ENCODE measurements at places on chromosomes 2 and 18.
A peak's percentile ranks its signal among the peaks of the same experiment; 100 is the strongest.

GRCh38 chr2:205850132-205850531, 167.8 kb downstream of the NRP2 start:
- no peak overlapping the region for H3K4me3 ChIP-seq
- DNase-seq: no peak
- no peaks in the 10 kb centered on the region for H3K36me3 ChIP-seq
- no peak overlapping the region for H3K27ac ChIP-seq
- H3K4me1 ChIP-seq: peaks cover 10% of the 10 kb centered on the region

DNA sequence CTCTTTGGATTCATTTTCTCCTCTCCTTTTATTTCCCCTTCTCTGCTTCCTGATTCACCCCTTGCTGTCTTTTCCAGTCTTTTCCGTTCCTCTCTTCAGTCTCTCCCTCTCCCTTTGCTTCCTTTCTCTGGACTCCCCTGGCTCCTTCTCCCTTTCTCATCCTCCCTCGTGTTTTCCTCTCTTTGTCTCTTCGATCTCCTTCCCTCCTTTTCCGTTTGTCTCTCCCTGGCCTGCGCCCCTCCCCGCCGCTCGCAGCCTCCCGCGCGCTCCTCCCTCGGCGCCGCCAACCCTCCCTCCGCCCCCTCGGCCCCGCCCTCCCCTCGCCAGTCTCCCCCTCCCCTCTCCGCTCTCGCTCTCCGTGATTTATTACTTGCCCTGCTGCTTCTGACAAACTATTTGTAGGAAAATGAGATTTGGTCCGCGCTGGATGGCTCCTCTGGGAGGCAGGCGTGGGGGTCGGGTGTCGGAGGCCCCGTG, 46.0 kb upstream of the PAX8 start:
- H3K4me1 ChIP-seq: peaks cover 32% of the 10 kb centered on the region
- H3K4me3 ChIP-seq: peak overlapping the region; percentile 52

DNA sequence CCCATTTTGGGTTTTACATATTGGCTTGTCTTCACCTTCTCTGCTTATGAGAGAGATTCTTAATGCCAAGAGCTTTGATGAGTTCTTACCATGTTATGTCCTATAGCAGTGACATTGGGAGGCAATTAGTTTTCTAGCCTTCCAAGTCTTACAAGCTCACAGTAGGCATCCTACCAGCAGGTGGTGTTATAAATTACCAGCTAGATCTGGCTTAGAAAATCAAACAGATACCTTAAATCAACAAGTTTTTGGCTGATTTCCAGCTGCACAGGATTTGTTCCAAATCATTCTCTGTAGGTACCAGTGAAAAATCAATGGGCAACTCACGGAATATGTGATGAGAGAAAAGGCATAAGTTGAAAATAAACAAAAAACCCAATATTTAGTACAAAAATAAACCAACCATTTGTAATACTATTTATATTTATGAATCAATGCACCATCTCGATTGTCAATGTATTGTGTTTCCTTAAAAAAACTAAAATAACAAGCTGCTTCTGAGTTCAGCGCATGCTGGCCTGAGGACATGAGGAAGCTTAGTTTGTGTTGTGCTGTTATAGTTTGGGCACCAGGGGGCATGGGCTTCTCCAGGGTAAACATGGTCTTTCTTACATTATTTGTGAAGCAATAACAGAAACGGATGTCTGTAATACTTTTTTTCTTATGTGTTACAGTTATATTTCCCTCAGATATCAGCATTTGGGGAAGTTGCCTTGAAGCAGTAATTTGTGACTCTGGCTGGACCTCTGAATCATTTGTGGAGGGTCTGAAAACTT, 34.1 kb upstream of the NXPH2 start:
- no peak for DNase-seq
- no peaks in the 10 kb centered on the region for H3K4me1 ChIP-seq
- H3K27ac ChIP-seq: no peak overlapping the region
- peaks cover 3% of the 10 kb centered on the region for H3K27me3 ChIP-seq

- H3K27me3 ChIP-seq: no peaks in the 10 kb centered on the region
- H3K27ac ChIP-seq: no peak overlapping the region
- no peaks in the 10 kb centered on the region for H3K4me1 ChIP-seq
- DNase-seq: no peak
- no peak overlapping the region for H3K4me3 ChIP-seq
Observed at GRCh38 chr2:203870941-203871340, 3.4 kb downstream of the CTLA4 start.

DNA sequence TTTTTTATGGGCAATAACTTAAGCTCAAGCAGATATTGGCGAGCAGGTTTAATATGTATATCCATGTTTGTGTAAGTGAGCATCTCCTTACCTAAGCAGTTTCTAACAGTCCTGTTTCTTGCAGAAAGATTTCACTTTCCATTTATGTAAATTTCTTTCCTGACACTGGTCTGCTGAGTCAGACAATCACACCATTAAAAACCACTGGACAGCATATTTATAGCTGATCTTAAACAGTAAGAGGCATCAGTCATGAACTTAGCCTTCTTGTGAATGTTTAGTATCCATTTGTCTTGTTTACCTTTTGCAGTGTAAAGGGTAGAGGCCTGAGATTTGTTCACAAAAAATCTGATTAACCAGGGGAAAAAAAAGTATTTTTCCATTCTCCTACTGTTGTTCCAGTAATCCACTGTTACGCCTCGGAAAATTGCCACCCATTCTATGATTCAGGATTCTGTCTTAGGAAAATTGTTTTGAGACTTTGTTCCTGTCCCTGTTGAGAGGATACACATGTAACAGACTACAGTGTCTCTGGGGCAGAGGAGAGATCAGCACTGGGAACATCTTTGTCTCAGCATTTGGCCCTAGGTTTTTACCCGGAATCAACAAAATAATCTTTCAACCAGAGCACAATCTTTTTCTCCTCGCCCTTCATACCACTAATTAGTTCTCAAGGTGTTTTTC, 521.0 kb upstream of the NRP2 start:
- no peak overlapping the region for H3K27ac ChIP-seq
- H3K27me3 ChIP-seq: no peaks in the 10 kb centered on the region
- no peak overlapping the region for H3K4me3 ChIP-seq
- H3K36me3 ChIP-seq: no peaks in the 10 kb centered on the region
- no peaks in the 10 kb centered on the region for H3K4me1 ChIP-seq

GRCh38 chr2:115483666-115484065, 1041.2 kb downstream of the DPP10 start:
- DNase-seq: no peak
- no peaks in the 10 kb centered on the region for H3K4me1 ChIP-seq
- H3K27me3 ChIP-seq: no peaks in the 10 kb centered on the region
- no peak overlapping the region for H3K27ac ChIP-seq
- H3K36me3 ChIP-seq: no peaks in the 10 kb centered on the region

GRCh38 chr2:23483791-23484190, 98.8 kb downstream of the KLHL29 start:
- no peaks in the 10 kb centered on the region for H3K27me3 ChIP-seq
- no peak overlapping the region for H3K27ac ChIP-seq

- no peak overlapping the region for H3K4me3 ChIP-seq
- H3K4me1 ChIP-seq: no peaks in the 10 kb centered on the region
- H3K27me3 ChIP-seq: peaks cover 7% of the 10 kb centered on the region
- H3K36me3 ChIP-seq: no peaks in the 10 kb centered on the region
- H3K27ac ChIP-seq: no peak overlapping the region
Observed at GRCh38 chr2:239805043-239805329, 220.2 kb downstream of the NDUFA10 start.

DNA sequence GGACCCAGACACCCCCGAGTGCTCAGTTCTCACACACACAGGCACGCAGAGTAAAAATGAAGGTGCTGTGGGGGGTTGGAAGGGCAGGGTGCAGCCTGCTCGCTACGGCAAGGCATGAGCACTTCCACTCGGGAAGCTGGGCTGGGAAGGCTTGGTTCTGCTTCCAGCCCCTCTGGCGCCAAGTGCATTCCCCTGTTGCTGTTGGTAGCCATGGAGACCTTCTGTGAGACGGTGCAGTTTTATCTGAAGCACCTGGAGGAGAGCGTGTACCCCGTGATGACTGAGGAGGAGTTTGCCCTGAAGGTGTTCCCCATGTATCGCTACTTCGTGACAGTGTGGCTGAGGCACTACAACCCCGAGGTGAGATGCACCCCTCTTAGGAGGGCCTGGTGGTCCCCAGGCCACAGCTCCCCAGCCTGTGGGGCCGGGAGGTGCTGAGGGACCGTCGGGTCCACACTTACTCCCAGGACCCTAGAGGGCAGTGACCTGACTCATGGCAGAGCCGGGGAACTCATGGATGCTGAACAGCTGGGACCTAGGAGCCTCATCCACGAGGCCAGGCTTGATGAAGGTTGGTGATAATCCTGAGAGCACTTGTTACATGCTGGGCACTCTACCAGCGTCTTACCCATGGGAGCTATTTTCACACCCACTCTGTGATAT, 15.5 kb downstream of the MROH2A start:
- no peak overlapping the region for H3K4me3 ChIP-seq
- no peaks in the 10 kb centered on the region for H3K4me1 ChIP-seq
- no peaks in the 10 kb centered on the region for H3K27me3 ChIP-seq
- DNase-seq: no peak

DNA sequence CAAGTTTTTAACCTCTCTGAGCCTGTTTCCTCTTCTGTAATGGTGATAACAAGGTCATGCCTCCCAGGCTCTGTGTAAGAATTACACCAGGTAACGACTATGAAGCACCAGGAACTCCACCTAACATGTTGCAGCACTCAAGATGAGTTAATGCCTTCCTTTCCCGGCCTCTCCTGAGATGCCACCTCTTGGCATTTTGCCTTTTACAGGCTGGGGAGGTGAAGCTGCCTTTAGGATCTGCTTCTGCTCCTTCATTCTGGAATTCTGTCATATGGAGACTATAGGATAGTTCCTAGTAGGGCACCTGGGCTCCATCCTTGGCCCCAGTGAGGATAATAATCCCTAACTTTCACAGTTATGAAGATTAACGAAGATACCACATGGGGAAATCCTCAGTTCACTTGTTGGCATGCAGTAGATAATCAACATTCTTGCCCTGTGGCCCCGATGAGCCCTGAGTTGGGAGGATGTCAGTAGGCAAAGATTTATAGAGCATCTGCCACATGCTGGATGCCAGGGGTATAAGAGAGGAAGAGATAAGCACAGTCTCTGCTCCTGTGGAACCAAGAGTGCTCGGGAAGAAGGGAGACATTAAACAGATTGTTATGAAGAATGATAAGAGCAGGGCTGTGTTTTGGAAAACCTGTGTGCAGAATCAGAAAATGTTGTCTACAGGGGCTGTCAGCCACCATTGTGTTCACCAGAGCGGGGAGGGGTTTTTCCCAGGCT, 43.9 kb upstream of the KCNF1 start:
- no peaks in the 10 kb centered on the region for H3K36me3 ChIP-seq
- H3K4me3 ChIP-seq: no peak overlapping the region
- H3K27me3 ChIP-seq: peaks cover 18% of the 10 kb centered on the region
- DNase-seq: no peak
- H3K27ac ChIP-seq: no peak overlapping the region

- H3K36me3 ChIP-seq: no peaks in the 10 kb centered on the region
- no peaks in the 10 kb centered on the region for H3K27me3 ChIP-seq
- H3K27ac ChIP-seq: no peak overlapping the region
- H3K4me1 ChIP-seq: no peaks in the 10 kb centered on the region
Observed at GRCh38 chr2:158174956-158175355, 73.3 kb downstream of the UPP2 start.

- H3K4me1 ChIP-seq: peaks cover 19% of the 10 kb centered on the region
- peak overlapping the region; percentile 76 for H3K27ac ChIP-seq
- peak overlapping the region; percentile 78 for H3K4me3 ChIP-seq
- DNase-seq: peak; percentile 79
Observed at GRCh38 chr2:9002637-9003365, 683 bp downstream of the MBOAT2 start.

- H3K4me3 ChIP-seq: peak overlapping the region; percentile 83
- peak overlapping the region; percentile 99 for H3K27ac ChIP-seq
- DNase-seq: no peak
- peaks cover 3% of the 10 kb centered on the region for H3K36me3 ChIP-seq
- H3K27me3 ChIP-seq: no peaks in the 10 kb centered on the region
Observed at GRCh38 chr2:232549655-232550353, 553 bp downstream of the TIGD1 start.

DNA sequence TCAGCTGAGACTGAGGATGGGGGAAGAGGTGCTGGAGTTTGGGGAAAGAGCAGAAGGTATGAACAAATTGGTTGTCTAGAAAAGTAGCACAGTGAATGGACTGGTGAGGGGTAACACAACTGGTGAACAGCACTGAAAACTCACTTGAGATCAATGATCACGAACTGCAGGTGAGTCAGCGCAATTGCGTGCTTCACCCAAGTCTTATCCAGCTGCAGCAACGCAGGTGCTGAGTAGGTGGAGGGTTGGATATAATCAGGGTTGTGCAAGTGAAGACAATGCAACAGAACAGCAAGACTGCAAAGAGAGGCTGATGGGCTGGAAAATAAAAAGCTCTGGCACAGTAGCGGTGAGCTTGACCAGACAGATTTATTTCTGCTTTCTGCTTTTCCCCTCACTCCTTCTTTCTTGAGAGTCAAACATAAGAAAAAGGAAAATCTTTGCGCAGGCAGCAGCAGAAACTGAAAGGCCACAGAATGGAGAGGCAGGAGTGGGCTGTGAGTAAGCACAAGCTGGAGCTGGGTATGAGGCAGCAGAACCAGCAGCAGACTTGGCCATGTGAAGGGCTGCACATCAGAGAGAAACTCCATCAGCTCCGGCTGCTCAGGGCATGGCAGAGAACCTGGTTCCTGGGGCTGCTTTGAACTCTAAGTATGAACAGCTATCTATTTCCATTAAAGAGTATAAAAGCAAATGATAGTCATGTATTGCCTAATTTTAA, 99.4 kb upstream of the ARL5A start:
- H3K36me3 ChIP-seq: no peaks in the 10 kb centered on the region
- peaks cover 32% of the 10 kb centered on the region for H3K4me1 ChIP-seq
- H3K4me3 ChIP-seq: no peak overlapping the region
- no peak for DNase-seq
- no peaks in the 10 kb centered on the region for H3K27me3 ChIP-seq

GRCh38 chr18:65093346-65093745, 657.5 kb upstream of the CDH7 start:
- H3K36me3 ChIP-seq: no peaks in the 10 kb centered on the region
- no peak overlapping the region for H3K27ac ChIP-seq
- DNase-seq: no peak
- no peak overlapping the region for H3K4me3 ChIP-seq

DNA sequence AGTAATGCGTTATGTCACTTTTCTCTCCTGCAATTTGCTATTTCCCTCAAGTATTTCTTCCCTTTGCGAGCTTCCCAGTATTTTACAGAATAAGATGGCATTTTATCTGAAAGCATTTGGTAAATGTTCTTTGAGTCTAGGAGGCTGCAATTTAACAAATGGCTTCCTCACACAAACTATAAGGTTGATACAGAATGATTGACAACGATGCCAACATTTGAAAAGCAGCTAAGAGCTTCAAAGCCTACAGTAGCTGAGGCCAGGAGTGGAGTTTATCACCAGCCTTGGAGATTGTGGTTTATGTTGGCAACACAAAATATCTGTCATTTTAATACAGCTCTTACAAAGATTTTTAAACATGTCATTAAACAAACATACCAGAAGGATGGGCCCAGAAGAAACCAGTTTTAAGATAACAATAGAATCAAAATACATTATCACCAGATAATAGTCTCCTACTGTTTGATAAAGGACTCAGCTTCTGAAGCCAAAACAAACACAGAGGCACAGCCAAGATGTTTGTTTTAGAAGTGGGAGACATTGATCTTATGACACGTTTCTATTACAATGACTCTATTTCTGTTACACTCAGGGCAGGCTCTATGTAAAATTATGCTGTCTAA, 711.4 kb upstream of the ACVR2A start:
- no peaks in the 10 kb centered on the region for H3K27me3 ChIP-seq
- no peak overlapping the region for H3K4me3 ChIP-seq
- H3K36me3 ChIP-seq: no peaks in the 10 kb centered on the region
- no peaks in the 10 kb centered on the region for H3K4me1 ChIP-seq
- H3K27ac ChIP-seq: no peak overlapping the region
- no peak for DNase-seq
